ENCODE measurements at places on chromosomes 7 and 10. TPM values are rescaled to one million over a fixed set of nuclear protein-coding genes. Genes with fewer than 3 reads are reported as not detected.

Gene C10orf67
- polyA plus RNA-seq: 0.25 TPM

Gene GATA3
- 0.24 TPM for polyA plus RNA-seq

Gene NEUROG3
- not detected for polyA plus RNA-seq

Gene GRID2IP
- 0.07 TPM for polyA plus RNA-seq

Gene AFAP1L2
- polyA plus RNA-seq: 19.5 TPM

Gene GBX1
- polyA plus RNA-seq: not detected

Gene ADCYAP1R1
- 7.1 TPM for polyA plus RNA-seq

Gene AOC1
- polyA plus RNA-seq: not detected

Gene NEBL
- polyA plus RNA-seq: 17.9 TPM

Gene CASP2
- 23.8 TPM for polyA plus RNA-seq

Gene MSMB
- polyA plus RNA-seq: not detected

Gene NUTM2B
- 1.1 TPM for polyA plus RNA-seq

Gene TRIM50
- polyA plus RNA-seq: 0.08 TPM

Gene AKR1C8
- not detected for polyA plus RNA-seq

Gene ZNF425
- polyA plus RNA-seq: 2.9 TPM

Gene EPDR1
- 26.8 TPM for polyA plus RNA-seq

Gene PDE1C
- 11.8 TPM for polyA plus RNA-seq

Gene APBB1IP
- 0.64 TPM for polyA plus RNA-seq

Gene SUN3
- polyA plus RNA-seq: not detected

Gene CPEB3
- 2.3 TPM for polyA plus RNA-seq

Gene PRKCQ
- polyA plus RNA-seq: 0.90 TPM

Gene NUTM2E
- 0.30 TPM for polyA plus RNA-seq

Gene OR2A12
- polyA plus RNA-seq: not detected

Gene SLC39A12
- polyA plus RNA-seq: not detected

Gene TBX20
- polyA plus RNA-seq: not detected

Gene SLC18A3
- not detected for polyA plus RNA-seq

Data from ovary (tissue), 10 donors.